ENCODE measurements at places on chromosomes 7 and 10. TPM values are rescaled to one million over a fixed set of nuclear protein-coding genes. Genes with fewer than 3 reads are reported as not detected.

DDC gene
- not detected for total RNA-seq

SLC26A5 gene
- not detected for total RNA-seq

TMEM213 gene
- not detected for total RNA-seq

MBL2 gene
- not detected for total RNA-seq

TYW1 gene
- 25.9 TPM for total RNA-seq

VAX1 gene
- 0.25 TPM for total RNA-seq

OPALIN gene
- not detected for total RNA-seq

All from NCI-H460 (cell line).